ENCODE measurements at places on chromosomes 7 and 10.

GRCh38 chr7:39375047-39375873 lies 190.9 kb upstream of the YAE1 start:
- no peak for DNase-seq

DNA sequence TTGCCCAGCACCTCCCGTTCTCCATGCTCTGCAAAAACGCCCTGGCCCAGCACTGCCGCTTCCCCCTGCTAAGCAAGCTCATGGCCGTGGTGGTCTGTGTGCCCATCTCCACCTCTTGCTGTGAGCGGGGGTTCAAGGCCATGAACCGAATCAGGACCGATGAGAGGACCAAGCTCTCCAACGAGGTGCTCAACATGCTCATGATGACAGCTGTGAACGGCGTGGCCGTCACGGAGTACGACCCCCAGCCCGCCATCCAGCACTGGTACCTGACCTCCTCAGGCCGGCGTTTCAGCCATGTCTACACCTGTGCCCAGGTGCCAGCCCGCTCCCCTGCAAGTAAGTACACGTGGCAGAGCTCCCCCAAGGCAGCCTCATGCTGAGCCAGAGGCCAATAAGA lies 11.6 kb upstream of the ATP6V0E2 start:
- DNase-seq = no peak

- DNase-seq = no peak
Observed at GRCh38 chr10:62761115-62761514, 43.4 kb upstream of the ADO start.

DNA sequence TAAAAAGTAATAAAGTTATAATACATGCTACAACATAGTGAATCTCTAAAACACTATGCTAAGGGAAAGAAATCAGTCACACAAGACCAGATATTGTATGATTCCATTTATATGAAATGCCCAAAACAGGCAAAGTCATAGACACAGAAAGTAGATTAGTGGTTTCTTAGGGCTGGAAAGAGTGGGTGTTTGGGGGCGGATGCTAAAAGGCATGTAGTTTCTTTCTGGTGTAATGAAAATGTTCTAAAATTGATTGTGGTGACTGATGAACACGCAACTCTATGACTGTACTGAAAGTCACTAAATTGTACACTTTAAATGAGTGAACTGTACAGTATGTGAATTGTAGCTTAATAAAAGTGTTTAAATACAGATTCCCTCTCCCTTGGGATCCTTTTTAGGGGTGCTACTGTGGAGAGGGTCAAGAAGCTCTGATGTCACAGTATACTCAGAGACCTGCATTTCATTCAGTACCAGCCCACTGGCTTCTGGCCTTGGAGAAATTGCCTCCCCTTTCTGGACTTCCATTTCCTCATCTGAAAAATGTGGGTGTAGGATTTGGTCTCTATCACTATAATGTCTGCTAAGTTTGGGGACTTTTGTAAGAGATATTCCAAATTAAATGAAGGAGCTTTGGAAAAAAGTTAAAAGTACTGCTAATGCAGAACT lies 46.4 kb downstream of the AOAH start:
- DNase-seq = no peak

DNA sequence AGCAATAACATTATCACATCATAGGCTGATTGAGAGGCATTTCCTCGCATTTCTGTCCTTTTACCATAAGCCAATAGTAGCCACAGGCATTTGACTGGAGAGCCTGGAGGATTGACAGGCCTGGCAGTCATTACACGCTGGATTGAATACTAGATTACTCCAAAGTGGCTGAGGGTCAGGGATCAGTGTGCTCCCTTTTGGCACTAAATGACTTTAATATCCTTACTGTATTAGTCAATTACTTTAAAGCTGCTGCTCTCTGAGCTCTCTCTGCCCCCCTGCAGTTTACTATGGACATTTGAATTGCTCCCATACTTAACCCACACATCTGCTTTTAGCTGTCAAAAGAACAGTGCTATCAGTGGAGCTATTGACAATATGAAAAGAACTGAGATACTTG lies 302.0 kb downstream of the TFEC start:
- DNase-seq = no peak

DNA sequence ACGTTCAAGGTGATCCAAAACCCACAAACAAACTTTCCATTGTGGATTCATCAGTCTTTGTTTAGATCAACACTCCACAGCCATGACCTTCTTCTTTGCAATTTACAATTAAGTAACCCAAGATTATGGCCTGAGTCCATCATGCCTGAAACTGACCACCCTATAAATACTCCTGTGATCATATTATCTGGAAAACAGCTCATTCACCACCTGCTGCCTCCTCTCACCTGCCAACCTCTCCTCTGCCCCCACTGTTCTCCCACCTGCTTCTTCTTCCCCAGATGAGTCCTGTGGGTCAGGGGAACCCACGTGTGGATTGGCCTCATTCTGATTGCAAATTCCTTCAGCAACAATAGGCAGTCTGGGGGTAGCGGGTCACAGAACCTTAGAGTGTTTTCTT lies 81.4 kb downstream of the ABLIM1 start:
- DNase-seq = no peak

DNA sequence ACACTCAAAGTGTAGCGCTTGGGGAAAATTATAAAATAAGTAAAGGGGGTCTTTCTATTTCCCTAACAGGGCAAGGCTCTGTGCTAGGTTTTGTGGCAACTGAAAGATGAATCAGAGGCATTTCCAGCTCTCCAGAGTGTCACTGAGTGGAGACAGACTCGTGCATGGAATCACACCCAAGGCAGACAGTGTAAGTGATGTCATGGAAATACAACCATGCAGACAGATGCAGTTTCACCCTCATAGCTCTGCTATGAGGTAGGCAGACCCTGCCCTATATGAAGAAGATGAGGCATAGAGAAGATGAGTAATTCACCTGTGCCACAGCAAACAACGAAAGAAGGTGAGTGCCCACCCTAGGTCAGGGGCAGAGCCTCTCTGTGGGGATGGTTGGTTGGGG lies 57.2 kb upstream of the PITRM1 start:
- no peak for DNase-seq

GRCh38 chr10:17454161-17455014 lies at the start of gene ST8SIA6:
Gene ST8SIA6, minus strand, starts transcription at chr10:17454595. Its CDS starts 340 bp downstream, at chr10:17454255.
- no peak for DNase-seq
